Activated CD4-positive, alpha-beta memory T cell treated with anti-CD3 and anti-CD28 coated beads for 36 hours (primary cell): ENCODE measurements at places on chromosomes 5 and 9.

GRCh38 chr9:17521100-17521855, 57.6 kb upstream of the SH3GL2 start:
- DNase-seq, result no peak

- peak; percentile 15 for DNase-seq
Measured at GRCh38 chr9:3244963-3245653, 280.7 kb downstream of the RFX3 start.

DNA sequence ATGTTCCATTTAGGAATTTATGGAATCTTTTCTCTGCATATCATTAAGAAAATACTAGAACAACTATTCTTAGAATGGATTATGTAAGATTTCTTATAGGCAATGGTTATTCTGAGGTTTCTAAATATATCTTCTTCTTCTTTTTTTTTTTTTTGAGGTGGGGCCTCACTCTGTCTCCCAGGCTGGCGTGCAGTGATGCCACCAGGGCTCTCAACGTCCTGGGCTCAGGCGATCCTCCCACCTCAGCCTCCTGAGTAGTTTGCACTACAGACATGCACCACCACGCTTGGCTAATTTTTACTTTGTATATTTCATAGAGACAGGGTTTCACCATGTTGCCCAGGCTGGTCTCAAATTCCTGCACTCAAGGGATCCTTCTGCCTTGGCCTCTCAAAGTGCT, 137.2 kb downstream of the SREK1 start:
- no peak for DNase-seq

DNA sequence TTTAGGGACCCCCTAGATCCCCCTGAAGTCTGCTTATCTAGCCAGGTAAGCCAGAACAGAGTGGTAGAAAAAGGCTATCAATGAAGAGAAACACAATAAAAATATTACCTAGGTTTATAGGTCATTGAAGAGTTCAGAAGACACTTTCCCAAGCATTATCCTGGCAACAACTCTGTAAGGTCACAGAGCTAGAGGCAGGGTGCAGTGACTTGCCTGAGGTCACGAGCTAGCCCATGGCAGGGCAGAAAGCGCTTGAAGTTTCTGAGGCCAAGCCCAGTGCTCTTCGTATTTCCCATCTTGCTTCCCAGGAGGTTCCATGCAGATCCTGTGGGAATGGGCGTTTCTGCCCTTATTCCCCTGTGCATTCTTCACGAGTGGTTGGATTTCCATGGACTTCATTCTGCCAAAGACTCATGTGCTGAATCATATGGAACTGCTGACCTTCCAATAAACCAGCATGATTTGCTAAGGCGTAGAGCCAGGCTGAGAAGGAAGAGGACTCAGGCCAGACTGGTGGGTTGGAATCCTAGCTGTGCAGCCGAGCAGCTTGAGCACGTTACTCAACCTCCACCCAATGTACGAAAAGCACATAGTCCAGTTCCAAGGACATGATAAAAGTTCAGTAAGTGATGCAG, 22.1 kb downstream of the TRMO start:
- DNase-seq, result no peak

DNA sequence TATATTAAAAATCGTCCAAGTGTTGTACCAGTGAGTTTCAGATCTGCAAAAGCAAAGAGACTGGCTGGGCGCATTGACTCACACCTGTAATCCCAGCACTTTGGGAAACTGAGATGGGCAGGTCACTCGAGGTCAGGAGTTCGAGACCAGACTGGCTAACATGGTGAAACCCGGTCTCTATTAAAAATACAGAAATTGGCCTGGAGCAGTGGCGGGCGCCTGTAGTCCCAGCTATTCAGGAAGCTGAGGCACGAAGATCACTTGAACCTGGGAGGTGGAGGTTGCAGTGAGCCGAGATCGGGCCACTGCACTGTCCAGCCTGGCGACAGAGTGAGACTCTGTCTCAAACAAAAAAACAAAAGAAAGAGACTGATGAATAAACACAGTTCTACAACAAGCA, 18.3 kb upstream of the B4GALT1 start:
- no peak for DNase-seq

DNA sequence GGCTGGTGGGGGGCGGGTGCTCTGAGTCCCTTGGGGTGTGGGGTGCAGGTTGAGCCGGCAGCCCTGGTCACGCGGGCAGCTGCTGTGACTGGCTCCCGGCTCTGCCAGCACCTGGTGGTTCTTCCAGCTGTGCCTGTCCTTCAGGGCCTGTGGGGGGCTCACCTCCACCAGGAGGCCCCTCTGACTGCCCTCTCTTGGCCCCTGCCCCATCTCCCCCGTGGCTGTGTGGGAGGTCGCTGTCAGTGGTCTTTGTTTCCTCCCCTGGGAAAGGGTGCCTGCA, 3.3 kb downstream of the RXRA start:
- no peak for DNase-seq

- no peak for DNase-seq
Measured at GRCh38 chr9:84062538-84062937, 81.9 kb downstream of the RMI1 start.

DNA sequence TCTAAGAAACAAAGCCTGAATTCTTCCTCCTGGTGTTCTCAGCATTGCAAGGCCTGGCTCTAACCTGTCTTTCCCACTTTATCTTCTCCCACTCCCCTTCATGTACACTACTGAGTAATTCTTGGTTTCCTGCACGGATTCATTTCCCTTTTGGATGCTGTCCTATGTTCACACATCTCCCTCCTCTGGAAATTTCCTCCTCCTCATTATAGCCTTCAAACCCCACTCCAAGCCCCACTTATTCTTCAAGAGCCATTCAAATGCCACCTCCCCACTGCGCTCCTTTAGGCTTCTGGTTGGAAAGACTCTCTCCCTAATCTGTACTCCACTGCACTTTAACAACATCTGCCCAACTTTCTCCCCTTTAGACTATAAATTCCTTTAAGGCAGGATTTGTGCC, 28.2 kb upstream of the C5orf63 start:
- DNase-seq, result no peak

GRCh38 chr5:177336112-177336511, 15.4 kb downstream of the LMAN2 start:
- peak; percentile 50 for DNase-seq
